ENCODE measurements at places on chromosomes 7 and 10.

DNA sequence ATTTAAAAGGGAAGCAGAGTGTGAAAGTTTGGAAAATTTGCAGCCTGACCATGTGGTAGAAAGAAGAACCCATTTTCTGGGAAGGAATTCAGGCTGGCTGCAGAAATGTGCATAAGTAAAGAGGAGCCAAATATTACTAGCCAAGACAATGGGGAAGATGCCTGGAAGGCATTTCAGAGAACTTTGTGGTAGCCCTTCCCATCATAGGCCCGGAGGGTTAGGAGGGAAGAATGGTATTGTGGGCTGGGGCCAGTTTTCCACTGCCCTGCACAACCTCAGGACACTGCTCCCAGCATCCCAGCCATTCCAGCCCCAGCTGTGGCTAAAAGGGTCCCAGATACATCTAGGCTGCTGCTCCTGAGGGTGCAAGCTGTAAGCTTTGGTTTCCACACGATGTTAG lies 278.5 kb upstream of the BMPER start:
- no peak for DNase-seq

GRCh38 chr10:48931188-48931587 lies 8.5 kb downstream of the LRRC18 start:
- DNase-seq: no peak

DNA sequence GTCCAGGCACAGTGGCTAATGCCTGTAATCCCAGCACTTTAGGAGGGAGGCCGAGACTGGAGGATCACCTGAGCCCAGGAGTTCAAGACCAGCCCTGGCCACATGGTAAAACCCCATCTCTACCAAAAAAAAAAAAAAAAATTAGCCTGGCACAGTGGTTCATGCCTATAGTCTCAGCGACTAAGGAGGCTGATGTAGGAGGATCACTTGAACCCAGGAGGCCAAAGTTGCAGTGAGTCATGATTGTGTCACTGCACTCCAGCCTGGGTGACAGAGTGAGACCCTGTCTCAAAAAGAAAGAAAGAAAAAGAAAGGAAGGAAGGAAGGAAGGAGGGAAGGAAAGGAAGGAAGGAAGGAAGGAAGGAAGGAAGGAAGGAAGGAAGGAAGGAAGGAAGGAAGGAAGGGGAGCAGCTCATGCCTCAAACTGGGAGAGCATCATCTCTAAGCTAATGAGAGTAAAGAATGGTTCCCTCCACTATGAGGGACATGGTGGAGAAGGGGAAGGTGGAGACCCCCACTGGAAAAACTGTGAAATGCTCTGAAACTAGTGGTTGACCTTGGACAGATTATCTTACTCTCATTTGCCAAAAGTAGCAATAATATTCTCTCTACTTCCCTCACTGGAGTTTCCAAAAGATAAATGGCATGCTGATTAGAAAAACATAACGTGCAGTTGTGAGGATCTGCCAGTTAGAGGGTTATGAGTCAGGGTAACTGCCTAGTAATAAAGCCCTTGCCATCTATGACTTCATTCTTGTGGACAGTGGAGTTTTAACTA lies 16.8 kb downstream of the GIMAP5 start:
- DNase-seq: no peak

- peak; percentile 14 for DNase-seq
Observed at GRCh38 chr7:148262721-148263229, 327.8 kb upstream of the C7orf33 start.

GRCh38 chr7:17669204-17669603 lies 271.1 kb downstream of the SNX13 start:
- no peak for DNase-seq
